Activated T-cell treated with anti-CD3 and anti-CD28 coated beads for 4 hours (primary cell): ENCODE measurements at places on chromosomes 2 and 18.

- no peak for DNase-seq
Measured at GRCh38 chr2:43040084-43040854, 186.1 kb downstream of the ZFP36L2 start.

DNA sequence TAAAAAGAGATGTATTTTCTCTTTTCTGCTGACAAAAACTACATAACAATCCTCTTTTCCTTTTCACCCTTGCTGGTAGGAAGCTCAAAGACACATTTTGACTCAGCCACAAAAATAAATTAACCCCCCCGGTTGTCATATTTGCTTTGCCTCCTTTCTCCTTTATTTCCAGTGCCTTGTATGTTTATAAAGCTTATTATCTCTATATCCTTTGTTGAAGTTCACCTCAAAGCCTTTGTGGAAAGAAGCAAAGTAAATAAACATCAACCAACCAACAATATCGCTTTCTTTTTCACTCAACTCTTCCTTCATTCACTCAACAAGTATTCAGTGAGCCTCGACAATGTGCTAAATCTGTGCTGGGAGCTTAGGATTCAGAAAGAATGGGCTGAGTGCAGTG, 276.5 kb upstream of the ID2 start:
- DNase-seq: no peak

DNA sequence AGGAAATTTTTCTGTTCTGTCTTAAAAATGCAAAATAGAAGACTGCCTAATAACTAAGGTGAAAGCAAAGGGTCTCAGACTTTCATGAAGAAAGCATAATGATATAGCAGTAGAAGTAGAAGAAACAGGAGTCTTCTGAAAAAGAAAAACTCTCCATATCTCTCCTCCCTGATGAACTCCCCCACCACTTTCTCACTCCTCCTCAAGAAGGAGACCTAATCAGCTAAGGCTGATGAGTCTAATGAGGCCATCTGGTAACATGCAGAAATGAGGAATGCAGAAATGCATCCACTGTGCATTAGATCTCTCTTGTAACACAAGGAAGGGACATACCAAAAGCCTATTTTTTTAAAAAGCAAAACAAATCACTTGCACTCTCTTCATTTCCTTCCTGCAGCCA, 273.7 kb upstream of the UBE2E3 start:
- no peak for DNase-seq

DNA sequence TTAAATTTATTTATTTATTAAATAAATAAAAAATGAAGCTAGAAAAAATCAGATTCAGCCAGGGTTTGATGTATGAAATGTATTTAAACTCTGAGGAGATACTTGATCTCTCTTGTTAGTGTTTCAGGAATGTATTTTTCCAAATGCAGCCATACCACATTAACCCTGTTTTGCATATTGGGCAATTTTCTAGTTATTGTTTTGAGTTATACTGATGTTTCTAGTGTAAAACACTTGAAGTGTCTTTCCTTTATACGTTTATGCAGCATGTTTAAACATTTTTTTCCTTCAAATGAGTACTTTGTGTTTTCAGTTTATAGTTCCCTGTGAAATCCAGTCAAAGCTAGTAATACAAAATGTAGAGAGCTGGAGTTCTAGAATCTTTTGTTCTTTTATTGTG, 69.9 kb downstream of the WDR7 start:
- no peak for DNase-seq

DNA sequence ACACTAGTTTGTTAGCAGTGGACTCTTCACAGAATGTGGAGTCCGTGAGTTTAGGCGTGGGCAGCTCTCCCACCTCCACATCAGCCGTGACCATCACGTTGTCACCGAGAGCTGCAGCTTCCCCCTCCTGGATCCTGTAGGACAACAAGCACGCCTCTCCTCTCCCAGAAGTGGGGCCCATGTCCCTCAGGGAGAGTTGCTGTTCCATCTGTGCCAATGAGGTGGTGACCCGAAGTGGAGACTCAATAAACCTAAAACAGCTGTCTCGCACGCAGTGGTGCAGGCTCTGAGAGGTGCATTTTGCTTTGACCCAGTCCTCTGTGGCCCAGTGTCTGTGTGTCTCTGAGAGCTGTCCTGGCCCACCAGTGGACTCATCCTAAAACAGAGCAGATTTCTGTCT, 456.5 kb upstream of the SOX11 start:
- DNase-seq: no peak

DNA sequence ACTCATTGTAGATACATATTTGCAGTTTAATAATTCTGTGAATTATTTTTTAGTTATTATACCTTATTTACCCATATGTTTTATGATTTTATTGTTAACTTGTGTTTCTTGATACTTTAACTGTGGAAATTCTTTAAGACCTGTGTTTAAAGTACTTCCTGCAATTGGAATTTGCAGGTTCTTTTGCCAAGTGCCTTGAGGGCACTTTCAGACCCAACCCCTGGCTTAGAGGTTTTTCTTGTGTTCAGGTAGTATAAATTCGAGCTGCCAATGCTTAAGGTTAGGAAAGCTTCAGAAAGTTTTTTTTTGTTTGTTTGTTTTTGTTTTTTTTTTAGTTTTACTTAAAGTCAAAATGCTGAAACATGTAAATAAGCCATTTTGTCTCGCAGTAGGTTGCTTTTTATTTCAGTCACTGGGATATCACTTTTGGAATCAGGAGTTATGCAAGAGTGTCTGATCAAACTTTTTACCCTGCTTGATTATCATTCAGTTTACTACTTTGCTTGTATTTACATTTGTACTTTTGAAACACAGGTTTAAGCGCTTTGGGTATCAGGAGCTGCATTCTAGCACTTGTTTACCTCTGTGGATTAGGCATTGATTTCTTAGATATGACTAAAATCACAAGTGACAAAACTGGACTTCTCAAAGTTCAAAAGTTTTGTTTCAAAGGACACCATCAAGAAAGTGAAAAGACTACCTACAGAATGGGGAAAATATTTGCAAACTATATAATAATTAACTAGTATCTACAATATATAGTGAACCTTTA, 31.8 kb downstream of the TDRD15 start:
- no peak for DNase-seq

DNA sequence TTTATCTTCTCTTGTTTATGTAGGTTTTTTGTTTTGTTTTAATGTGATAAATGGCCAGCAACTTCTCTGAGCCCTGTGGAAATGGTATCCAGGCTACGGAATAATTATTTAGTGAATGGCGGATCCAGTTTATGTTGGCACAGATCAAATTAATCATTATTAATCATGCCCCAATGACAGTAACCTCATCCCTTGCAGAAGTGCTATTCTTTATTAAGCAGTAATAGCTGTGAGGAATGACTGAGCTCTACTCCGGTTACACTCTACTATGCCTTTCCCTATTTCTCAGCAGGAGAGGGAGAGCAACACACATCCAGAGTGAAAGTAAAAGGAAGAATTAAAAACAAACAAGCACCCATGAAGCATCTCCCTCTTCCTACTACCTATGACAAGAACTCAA, 84.8 kb downstream of the SETBP1 start:
- DNase-seq: no peak

DNA sequence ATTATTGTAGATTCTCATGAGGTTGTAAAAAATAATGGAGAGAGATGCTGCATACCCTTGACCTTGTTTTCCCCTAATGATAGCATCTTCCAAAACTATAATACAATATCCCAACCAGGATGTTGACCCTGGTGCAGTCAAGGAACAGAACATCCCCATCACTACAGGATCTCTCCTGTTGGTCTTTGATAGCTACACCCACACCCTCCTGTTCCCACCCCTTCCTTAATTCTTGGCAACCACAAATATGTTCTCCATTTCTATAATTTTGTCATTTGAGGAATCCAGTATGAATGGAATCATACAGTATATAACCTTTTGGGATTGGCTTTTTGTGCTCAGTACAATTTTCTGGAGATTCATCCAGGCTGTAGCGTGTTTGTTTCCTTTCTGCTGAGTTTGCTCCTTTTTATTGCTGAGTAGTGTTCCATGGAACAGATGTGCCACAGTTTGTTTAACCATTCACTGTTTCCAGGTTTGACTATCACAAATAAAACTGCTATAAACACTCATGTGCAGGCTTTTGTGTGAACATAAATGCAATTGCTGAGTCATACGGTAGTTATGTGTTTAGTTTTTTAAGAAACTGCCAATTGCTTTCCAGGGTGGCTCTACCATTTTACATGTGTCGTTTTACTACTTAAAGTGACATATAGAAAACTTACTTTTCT, 22.2 kb downstream of the MCFD2 start:
- DNase-seq: no peak

DNA sequence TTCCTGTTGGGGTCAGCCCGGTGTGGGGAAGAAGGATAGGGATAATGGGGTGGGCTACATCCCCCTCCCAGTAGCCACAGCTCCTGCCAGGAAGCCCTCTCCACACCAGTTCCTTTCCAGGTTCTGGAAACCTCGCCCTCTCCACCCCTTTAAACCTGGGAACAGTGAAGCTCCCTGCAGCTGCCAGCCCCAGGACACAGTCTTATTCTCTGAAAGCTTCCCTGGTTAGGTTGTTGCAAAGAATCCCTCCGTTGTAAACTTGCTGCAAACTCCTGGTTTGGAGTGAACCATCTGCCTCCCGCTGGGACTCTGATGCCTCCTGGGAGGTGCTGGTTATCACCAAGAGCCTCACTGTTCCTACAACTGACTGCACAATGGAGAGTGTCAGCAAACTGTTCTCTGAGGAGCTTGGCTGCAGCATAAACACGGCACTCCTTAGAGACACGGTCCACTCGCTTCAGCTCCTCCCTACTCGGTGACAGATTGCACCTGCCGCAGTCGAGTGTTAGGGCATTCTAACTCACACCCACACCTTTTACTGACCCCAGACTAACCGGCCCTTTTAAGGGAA, 261.8 kb upstream of the RAB6C start:
- DNase-seq: no peak

- no peak for DNase-seq
Measured at GRCh38 chr18:34314847-34315246, 90.1 kb upstream of the NOL4 start.

- DNase-seq: no peak
Measured at GRCh38 chr18:34772887-34773286, 62.8 kb downstream of the DTNA start.

- no peak for DNase-seq
Measured at GRCh38 chr2:74379851-74380789, at the start of gene DCTN1. Gene DCTN1 (minus strand): TSS chr2:74380311. CDS start chr2:74380037, 274 bp downstream.

DNA sequence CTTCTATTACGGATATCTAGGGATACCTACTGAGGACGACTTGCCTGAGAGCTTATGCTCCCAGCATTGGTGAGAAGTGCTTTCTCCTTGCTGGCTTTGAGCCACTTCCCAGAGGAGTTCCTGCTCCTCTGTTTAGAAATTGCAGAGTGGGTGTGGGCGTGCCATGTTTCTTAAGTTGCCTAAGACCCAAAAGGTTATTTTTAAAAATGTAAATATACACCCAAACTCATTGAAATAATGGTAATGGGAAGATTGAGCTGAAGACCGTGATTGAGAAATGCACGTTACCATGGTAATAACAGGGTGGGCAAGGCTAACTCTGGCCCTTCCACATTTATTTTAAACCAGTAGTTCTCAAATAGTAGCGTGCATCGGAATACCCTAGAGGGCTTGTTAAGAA, 17.2 kb upstream of the TMEM200C start:
- DNase-seq: no peak

GRCh38 chr2:26648516-26648915, 7.3 kb upstream of the CIB4 start:
- DNase-seq: no peak

DNA sequence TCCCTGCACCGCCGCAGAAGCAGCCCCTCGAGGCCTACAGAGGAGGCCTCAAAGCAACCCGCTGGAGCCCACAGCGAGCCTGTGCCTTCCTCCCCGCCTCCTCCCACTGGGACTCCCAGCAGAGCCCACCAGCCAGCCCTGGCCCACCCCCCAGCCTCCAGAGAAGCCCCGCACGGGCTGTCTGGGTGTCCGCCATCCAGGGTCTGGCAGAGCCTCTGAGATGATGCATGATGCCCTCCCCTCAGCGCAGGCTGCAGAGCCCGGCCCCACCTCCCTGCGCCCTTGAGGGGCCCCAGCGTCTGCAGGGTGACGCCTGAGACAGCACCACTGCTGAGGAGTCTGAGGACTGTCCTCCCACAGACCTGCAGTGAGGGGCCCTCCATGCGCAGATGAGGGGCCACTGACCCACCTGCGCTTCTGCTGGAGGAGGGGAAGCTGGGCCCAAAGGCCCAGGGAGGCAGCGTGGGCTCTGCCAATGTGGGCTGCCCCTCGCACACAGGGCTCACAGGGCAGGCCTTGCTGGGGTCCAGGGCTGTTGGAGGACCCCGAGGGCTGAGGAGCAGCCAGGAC, 31.2 kb downstream of the GPC1 start:
- no peak for DNase-seq

DNA sequence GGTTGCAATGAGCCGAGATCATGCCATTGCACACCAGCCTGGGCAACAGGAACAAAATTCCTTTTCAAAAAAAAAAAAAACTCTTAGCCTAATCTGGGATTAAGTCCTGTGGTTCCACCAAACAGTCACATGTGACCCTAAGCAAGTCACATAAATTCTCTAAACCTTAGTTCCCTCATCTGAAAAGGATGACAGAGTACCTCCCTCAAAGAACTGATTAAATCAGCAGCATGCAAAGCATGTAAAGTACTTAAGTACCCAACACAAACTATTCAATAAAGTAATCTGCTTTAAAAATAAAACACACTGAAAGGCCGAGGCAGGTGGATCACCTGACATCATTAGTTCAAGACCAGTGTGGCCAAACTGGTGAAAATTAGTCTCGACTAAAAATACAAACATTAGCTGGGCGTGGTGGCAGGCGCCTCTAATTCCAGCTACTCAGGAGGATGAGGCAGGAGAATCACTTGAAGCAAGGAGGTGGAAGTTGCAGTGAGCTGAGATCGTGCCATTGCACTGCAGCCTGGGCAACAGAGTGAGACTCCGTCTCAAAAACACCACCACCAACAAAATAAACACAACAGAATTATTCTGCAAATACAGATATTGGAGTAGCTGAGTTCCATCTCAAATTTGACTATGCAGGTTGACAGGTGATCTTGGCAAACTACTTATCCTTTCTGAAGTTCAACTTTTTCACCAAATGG, 7.0 kb downstream of the USP34 start:
- no peak for DNase-seq

GRCh38 chr2:123209202-123209601, 815.9 kb upstream of the CNTNAP5 start:
- no peak for DNase-seq

DNA sequence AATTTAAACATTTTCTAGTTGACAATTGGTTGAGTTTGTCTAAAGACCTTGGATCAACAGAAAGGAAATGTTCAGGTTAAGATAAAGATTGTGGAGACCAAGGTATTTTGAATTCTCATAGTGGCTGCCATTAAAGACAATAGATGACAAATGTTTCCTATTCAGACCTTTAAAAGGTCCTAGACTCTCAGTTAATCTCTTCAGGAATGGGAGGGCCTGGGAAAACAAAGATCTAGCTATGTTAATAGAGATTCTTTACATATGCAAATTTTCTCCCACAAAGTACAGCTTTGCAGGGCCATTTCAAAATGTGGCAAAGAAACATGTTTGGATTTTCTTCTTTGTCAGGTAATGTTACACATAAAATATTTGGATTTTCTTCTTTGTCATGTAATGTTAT, 403.9 kb downstream of the SPAG16 start:
- DNase-seq: no peak
